ENCODE measurements at places on chromosomes 3 and 15.

DNA sequence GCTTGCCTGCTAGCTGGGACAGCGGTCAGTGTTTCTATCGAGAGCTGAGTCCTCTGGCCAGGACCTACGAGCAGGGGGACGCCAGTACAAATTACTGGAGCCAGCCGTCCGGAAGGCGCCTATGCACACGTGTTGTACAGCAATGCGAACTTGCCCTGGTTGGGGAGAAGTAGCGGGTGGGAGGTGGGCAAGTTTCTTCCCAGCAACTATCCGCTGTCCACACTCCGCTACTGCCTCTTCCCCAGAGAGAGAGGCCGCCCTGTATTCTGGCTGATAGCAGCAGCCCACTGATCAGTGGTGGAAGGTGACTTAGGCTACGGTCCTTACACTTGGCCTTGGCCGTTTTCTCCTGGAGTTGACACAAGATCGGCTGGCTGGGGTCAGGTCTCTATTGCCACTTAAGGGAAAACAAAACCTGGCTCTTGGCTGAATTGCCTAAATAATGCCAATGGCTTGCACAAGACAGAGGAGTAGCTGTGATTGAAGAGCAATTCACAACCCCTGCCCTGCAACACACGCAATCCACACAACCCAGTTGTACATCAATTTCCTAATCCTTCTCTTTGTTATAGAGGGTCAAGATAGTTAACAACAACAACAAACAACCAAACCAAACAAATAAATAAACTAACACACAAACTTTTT is 12.8 kb upstream of the SHC4 start:
- no peak for DNase-seq

- DNase-seq: no peak
These were observed 118.2 kb upstream of the ALDH1A3 start for GRCh38 chr15:100761290-100761935.

GRCh38 chr15:51450001-51450400 is 108.5 kb downstream of the GLDN start:
- no peak for DNase-seq

GRCh38 chr3:17972959-17973906 is 230.8 kb upstream of the TBC1D5 start:
- DNase-seq: no peak

GRCh38 chr3:94972066-94972465 is 909.2 kb downstream of the NSUN3 start:
- peak; percentile 1 for DNase-seq

DNA sequence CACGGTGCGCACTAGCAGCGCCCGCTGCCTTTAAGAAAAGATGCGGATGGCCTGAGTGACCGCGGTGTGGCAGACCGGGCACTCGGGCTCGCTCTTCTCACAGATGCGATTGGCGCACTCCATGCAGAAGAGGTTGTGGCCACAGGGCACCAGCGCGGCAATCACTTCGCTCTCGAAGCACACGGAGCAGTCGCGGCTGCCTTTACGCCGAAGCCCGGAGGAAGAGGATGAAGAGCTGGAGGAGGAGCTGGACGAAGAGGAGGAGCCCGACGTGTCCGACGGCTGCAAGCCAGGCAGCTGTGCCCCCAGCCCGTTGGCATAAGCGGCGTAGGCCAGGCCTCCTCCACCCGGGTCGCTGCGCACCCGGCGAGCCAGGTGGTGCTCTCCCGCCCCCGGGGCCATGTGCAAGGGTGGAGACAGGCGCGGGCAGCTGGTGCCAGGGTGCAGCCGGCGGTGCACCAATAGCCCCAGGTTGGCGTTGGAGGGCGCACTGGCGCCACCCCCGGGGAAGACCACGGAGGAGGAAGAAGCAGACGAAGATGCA is 2.6 kb downstream of the MEX3B start:
- peak; percentile 80 for DNase-seq

- DNase-seq: no peak
These were observed 796.4 kb upstream of the ARPP21 start for GRCh38 chr3:34842706-34843480.

GRCh38 chr15:46344915-46345314 is 710.1 kb downstream of the SQOR start:
- DNase-seq: no peak

GRCh38 chr3:15011174-15011573 is 53.9 kb downstream of the MRPS25 start:
- no peak for DNase-seq

Data from KBM-7 (cell line).